Caco-2 (cell line): ENCODE measurements at places on chromosomes 6 and 20. TPM values are rescaled to one million over a fixed set of nuclear protein-coding genes. Genes with fewer than 3 reads are reported as not detected.

Gene BPIFB2
- not detected in 2 replicates for total RNA-seq

- DNase-seq = no peak
These were observed 558.5 kb downstream of the CD83 start for GRCh38 chr6:14676064-14676463.

Gene LTB
- total RNA-seq = not detected in 2 replicates

Gene MUC22
- total RNA-seq = not detected in 2 replicates

Gene SYNJ2
- 45.0 and 47.9 TPM in 2 replicates for total RNA-seq
